Bronchial smooth muscle cell (primary cell): ENCODE measurements at places on chromosomes 6 and 20. TPM values are rescaled to one million over a fixed set of nuclear protein-coding genes. Genes with fewer than 3 reads are reported as not detected.

FAM83B gene
- total RNA-seq = 0.16 TPM in 1 of 2 replicates, not detected in the other

CTCFL gene
- total RNA-seq = not detected in 2 replicates

CALHM5 gene
- total RNA-seq = 8.4 and 9.0 TPM in 2 replicates

SPATS1 gene
- total RNA-seq = 0.16 TPM in 1 of 2 replicates, not detected in the other

FRS3 gene
- total RNA-seq = 1.3 and 2.2 TPM in 2 replicates

XKR7 gene
- not detected in 2 replicates for total RNA-seq

DEF6 gene
- 1.5 and 4.4 TPM in 2 replicates for total RNA-seq

CALHM4 gene
- not detected in 2 replicates for total RNA-seq

KCNQ2 gene
- total RNA-seq = not detected in 2 replicates

PHACTR2 gene
- total RNA-seq = 13.9 and 23.5 TPM in 2 replicates

HLA-DPA1 gene
- total RNA-seq = 2.4 TPM in 1 of 2 replicates, not detected in the other

LST1 gene
- total RNA-seq = 0.09 and 0.32 TPM in 2 replicates

LY6G6F gene
- not detected in 2 replicates for total RNA-seq

PRICKLE4 gene
- 0.16 TPM in 1 of 2 replicates, not detected in the other for total RNA-seq

TTK gene
- 0.34 and 3.2 TPM in 2 replicates for total RNA-seq

GSTA2 gene
- not detected in 2 replicates for total RNA-seq

DDX43 gene
- 0.32 TPM in 1 of 2 replicates, not detected in the other for total RNA-seq

COL19A1 gene
- total RNA-seq = 0.09 and 0.16 TPM in 2 replicates

HUS1B gene
- 0.43 and 0.79 TPM in 2 replicates for total RNA-seq

RHAG gene
- total RNA-seq = under 0.01 TPM in 1 of 2 replicates, not detected in the other

ARHGAP18 gene
- 7.2 and 20.2 TPM in 2 replicates for total RNA-seq

TBXT gene
- not detected in 2 replicates for total RNA-seq
